ENCODE measurements at places on chromosomes 5 and 9.

GRCh38 chr5:33011801-33012200, 300.7 kb downstream of the NPR3 start:
- no peak for DNase-seq

- DNase-seq = no peak
Observed at GRCh38 chr5:132254321-132254977, 3.0 kb upstream of the PDLIM4 start.

- DNase-seq = no peak
Observed at GRCh38 chr5:150759334-150759583, 442 bp upstream of the DCTN4 start.

- DNase-seq = no peak
Observed at GRCh38 chr9:6640268-6641051, 5.1 kb downstream of the GLDC start.

DNA sequence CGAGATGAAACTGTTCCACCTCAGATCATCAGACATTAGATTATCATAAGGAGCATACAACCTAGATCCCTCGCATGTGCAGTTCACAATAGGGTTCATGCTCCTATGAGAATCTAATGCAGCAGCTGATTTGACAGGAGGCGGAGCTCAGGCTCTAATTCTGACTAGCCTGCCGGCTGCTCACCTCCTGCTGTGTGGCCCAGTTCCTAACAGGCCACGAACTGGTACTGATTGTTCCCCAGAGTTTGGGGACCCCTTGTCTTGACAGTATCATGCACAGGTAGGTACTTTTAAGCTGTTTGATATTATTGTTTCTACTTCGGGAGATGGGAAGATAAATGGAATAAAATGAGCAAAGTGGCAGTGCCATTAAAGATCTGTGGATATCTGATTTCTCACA, 66.9 kb downstream of the ZCCHC7 start:
- DNase-seq = no peak

DNA sequence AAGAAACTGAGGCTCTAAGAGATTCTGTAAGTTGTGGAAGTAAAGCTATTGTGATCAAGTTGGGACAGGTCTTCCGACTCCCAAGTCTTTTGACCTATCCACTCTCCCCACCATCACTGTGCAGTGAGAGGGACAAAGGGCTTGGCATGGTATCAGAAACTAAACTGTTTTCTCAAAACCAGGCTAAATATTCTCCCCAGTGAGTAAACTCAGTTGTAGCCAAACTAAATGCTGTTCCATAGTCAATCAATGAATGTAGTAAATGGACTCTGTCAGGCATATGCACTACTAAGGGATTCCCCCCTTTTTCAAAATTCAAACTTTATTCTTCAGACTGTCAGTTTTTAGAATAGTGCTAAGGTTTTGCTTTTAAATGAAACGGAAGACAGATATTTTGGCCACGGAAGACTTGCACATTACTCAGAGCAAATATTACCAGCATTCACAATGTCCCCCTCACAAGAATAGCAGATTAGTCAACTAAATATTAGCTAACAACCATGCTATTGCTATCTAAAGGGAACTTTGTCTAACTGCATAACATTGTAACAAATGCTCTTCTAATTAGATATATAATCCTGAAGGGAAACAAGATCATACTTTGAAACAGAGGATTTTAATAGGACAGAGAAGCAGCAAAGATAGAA, 7.1 kb downstream of the PRKAA1 start:
- no peak for DNase-seq

- no peak for DNase-seq
Observed at GRCh38 chr5:168874713-168875380, 295.7 kb upstream of the PANK3 start.

DNA sequence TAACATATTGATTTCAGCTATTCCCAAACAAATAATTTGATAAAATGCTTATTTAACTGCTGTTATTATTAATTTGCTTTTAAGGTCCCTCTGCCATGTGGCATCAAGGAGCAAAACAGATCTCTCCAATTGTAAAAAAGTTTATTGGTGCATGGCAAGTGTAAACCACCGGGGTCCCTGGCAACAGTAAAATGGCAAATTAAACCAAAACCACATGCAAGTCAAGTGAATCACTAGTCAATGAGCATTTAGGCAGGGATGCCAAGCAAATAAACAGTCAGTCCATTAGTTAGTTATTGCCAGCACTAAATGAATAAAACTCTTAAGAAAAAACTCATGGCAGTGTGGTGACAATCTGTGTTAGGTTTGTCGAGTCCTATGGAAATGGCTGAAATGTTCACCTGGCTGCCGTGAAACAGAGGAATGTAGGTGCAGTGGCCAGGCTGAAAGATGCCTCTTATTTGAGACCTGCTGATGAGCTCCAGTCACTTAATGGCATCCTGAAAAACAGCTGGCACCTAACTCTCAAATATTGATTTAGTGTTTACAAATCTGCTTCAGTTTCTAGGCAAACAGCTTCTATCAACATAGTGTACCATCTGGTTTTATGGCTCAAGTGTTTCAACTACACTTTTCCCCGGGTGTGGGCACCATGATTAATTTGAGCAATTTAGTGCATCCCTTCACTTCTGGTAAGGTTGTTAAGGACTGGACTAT, 296.5 kb upstream of the ITGA1 start:
- no peak for DNase-seq
